ENCODE measurements at places on chromosomes 5 and 9. TPM values are rescaled to one million over a fixed set of nuclear protein-coding genes. Genes with fewer than 3 reads are reported as not detected.

GRCh38 chr9:71042448-71042990 is 78.9 kb downstream of the TRPM3 start:
- no peak for DNase-seq

DNA sequence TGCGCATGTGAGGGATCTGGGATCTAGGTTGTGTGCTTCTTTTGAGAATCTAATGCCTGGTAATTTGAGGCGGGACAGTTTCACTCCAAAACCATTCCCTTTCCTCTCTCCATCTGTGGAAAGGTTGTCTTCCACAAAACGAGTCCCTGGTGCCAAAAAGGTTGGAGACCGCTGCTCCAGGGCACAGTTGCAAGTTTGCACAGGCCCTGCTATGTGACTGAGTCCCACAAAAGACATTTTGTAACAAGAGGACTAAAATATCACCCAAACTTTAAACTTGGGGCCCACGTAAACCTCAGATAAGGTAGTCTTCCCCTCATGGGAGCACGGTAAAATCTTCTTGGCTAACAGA is 5.8 kb upstream of the ZNF367 start:
- DNase-seq, result no peak

The ENTPD2 gene
- total RNA-seq, result not detected

DNA sequence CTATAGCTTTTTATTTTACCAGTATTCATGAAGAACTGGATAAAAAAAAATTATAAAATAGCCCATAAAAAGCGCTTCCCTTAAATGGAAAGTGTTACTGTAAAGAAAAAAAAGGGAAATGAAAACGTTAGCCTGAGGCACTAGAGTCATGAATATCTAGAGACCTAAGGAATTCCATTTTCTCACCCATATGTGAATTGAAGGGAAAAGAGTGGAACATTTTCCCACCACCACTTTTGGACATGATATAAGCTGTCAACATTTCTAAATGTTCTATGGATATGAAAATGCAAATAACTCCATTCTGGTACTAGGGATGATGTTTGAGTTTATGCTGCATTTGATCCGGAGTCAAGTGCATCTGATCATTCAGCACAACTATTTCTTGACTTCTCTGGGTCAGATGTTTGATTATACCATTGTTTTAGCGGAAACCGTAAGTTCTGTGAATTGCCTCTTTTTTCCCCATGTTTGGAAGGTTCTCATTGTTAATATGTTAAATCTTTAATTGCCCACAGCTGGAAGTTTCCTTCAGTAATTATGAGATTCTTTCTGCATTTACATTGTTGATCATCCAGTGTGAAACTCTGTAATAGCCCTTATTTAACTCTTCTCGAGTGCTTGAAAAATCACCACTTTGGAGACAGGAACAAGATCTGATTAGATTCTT is 467.4 kb upstream of the SEMA6A start:
- no peak for DNase-seq

The VAV2 gene
- total RNA-seq, result 4.2 TPM

The IGFBPL1 gene
- total RNA-seq, result not detected

DNA sequence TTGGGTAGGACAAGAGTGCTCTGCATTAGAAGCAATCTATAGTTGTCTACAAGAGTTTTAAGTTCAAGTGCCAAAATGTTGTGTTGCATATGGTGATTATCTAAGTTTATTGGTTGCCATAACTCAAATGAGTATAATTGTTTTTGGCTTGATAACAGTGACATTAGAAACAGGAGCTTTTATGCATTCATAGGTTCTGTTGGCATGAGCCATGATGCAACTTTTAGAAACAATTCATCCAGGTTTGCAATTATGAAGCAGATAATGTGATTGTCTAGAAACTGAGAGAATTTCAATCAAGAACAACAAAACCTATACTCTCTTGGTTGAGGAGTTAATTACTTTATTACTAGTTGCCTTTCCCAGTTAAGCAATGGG is 137.0 kb downstream of the PBX3 start:
- DNase-seq, result no peak

GRCh38 chr5:142287973-142288313 is 36.9 kb downstream of the SPRY4 start:
- DNase-seq, result no peak

The PCDHGB5 gene
- total RNA-seq, result 0.26 TPM

The RAB3C gene
- not detected for total RNA-seq

GRCh38 chr9:138062196-138062595 is 184.6 kb downstream of the CACNA1B start:
- no peak for DNase-seq

GRCh38 chr5:179300581-179301180 is 44.6 kb downstream of the ADAMTS2 start:
- DNase-seq, result no peak

The CAVIN4 gene
- not detected for total RNA-seq

GRCh38 chr9:70954126-70954525 is 167.3 kb downstream of the TRPM3 start:
- DNase-seq, result no peak

DNA sequence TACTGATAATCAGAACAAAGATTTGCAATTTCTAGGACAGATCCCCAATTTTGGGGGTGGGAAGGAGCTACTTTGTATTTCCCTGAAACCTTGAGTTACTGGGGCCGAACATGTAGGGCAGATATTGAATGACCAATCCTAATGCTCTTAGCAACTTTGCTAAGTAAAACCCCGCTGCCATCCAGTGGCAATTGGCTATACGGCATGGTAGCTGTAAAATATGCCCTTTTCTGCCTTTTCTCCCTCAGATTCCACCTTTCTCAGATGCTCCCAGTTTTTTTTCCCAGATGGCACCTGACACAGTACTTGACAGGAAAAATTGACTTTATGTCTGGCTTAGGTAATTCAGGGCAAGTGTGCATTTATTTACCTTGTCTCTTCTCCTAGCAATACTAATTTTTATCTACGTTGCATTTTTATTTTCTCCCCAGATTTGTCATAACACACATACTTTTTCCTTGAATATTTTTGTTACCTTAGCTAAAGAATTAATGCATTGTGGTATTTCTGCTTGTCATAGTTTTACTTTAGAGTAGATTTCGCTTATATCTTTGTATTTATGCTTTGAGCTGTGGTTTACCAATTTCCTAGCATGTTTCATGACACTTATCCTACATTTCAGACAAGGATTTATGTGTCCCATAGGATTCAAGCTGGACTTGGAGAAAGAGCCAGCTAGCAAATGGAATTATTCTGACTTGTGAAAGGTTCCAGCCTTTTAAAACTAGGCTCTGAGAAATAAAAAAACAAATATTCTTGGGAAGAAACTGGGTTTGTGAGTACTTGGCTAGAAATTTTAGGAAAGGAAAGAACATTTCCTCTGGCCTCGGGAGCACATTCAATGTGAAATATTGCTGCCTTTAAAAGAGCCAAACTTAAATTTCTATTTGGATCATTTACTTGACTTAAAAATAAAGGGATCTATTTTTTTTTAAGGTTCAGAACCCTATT is 37.4 kb downstream of the PIK3R1 start:
- peak; percentile 32 for DNase-seq

The CSF1R gene
- total RNA-seq, result not detected

- DNase-seq, result no peak
Observed at GRCh38 chr9:35385042-35385441, 104.9 kb upstream of the RUSC2 start.

GRCh38 chr5:170617533-170618490 is 114.0 kb downstream of the KCNIP1 start:
- DNase-seq, result no peak

- no peak for DNase-seq
Observed at GRCh38 chr5:124790301-124790894, 44.0 kb upstream of the ZNF608 start.

DNA sequence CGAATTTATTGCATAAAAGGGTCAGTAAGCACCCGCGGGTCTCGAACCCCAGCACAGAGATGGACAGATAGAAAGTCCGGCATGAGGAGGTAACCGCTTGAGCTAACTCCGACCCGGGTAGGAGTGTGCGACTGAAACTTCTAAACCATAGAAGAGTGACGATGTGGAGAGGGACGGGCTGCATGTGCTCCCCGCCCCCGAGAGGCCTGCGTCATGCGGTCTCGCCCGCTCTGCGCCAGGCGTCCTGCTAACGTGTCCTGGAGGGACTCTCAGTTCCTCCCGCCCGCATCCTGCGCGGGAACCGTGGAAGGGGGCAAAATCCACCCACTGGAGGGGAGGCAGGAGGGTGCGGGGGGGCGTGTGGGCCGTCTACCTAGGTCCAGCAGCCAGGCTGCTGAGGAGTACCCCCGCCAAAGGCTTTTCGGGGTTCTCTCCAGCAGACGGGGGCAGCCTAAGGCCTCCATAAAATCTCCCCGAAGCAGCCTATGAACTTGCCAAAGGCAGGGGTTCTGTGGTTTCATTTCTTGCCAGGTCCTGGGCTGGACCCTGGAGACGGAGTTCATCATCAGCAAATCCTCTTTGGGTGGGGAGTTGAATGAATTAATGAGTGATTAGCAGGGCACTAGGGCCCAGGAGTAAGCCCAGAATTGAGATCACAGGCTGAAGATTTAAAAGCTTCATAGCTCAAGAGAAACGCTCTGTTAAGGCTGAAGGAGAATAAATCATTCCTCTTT is 51.9 kb downstream of the TGFBI start:
- DNase-seq, result peak; percentile 72

The NPR3 gene
- total RNA-seq, result not detected

DNA sequence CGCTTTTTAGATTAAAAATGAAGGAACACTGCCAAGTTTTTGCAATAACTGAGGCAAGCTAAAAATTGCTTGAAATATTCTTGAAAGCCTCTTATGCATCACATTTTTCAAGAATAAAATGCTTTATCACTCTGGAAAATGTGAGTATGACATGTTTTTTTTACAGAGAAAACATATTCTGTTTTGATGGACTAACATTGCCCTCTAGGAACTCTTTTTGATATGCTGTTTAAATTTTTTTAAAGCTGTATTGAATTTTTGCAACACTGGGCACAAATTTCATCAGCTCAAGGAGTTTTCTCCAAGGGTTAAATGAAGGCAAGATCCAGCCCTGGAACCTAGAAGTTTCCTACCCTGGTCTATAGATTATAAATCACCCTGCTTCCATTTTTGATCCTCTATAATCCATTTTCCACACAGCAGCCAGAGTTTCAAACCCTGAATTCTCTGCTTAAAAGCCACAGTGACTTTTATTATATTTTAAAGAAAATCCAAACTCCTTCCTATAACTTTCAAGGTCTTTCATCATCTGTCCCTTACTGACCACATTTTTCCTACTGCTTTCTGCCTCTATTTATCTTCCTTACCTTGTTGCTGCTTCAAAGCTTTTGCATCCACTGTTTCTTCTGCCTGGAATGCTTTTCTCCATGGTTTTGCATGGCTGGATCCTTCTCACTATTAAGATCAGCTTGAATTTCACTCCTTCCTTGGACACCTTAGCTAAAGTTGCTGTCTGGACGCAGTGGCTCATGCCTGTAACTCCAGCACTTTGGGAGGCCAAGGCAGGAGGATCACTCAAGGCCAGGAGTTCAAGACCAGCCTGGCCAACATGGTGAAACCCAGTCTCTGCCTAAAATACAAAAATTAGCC is 60.9 kb downstream of the IL31RA start:
- no peak for DNase-seq

- DNase-seq, result peak; percentile 19
Observed at GRCh38 chr5:116032094-116032517, at the start of gene ARL14EPL. Gene ARL14EPL, plus strand, starts transcription at chr5:116032472. Its CDS starts 18,994 bp downstream, at chr5:116051466.

DNA sequence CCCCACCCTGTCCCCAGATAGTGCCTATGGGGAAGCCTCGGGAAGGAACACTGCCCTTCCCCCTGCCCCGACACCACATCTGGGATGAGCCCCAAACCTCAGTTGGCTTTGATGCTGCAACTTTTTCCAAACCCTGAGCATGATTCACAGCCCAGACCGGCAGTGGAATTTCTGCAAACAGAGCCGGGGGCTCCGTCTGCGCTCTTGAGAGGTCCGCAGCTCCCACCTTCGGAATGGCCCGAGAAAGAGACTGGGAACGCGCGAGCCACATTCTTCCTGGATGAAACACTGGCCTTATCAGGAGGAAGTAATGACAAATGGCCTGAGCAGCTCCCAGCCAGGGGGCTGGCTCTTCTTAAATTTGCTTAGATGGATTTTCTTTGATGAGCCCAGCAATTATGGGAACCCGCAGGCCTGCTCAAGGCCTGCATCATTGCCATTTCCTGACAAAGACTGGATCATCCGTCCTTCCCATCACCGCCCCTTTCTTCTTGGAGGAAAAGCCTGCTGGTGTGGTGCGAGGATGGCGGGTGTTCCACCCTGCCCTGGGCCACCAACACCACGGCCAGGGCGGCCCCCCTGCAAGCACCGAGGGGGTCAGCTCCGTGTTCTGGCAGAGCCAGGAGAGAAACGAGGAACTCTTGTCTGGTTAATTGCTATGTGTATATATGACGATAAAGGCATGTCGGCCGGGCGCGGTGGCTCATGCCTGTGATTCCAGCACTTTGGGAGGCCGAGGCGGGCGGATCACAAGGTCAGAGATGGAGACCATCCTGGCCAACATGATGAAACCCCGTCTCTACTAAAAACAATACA is 38.8 kb upstream of the COL5A1 start:
- DNase-seq, result no peak

- DNase-seq, result peak; percentile 49
Observed at GRCh38 chr9:35611230-35611797, 6.3 kb downstream of the TESK1 start.

- DNase-seq, result no peak
Observed at GRCh38 chr9:15531380-15531779, 20.6 kb upstream of the PSIP1 start.

The SLCO6A1 gene
- total RNA-seq, result not detected

All from activated naive CD8-positive, alpha-beta T cell treated with anti-CD3 and anti-CD28 coated beads for 36 hours (primary cell).